ENCODE measurements at places on chromosomes 16 and 17. TPM values are rescaled to one million over a fixed set of nuclear protein-coding genes. Genes with fewer than 3 reads are reported as not detected.

VWA3A gene
- 0.15 TPM for polyA plus RNA-seq

TLCD1 gene
- polyA plus RNA-seq = 9.4 TPM

DNA sequence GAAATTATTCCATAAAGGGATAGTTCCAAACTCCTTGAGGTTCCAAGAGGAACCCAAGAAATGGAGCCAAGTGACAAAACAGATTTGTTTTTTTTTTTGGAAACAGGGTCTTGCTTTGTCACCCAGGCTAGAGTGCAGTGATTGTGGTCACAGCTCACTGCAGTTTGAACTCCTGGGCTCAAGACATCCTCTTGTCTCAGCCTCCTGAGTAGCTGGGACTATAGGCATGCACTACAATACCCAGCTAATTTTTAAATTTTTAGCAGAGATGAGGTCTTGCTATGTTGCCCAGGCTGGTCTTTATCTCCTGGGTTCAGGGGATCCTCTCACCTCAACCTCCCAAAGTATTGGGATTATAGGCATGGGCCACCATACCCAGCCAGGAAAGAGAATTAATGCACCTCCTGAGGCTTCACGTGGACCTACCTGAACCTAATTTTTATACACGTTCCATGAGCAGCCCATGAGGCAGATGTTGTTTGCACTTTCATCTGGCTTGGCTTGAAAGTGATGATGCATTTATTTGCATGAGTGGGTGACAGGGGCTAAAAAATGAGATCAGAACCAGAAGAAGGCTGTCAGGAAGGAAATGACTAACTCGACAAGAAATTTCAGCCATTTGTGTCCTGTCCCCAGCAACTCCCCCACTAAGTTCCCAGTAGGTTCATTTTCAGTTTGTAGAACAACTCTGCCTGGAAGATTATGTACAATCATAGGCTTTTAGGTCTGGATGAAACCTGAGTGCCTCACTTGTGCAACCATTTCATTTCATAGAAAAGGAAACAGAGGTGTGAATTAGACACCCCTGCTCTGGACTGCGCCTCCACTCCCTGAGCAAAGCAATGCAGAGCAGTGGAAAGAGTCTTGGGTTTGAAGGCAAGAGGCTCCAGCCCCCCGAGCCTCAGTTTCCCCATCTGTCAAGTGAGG is 10.3 kb upstream of the IRF8 start:
- H3K4me1 ChIP-seq = peaks cover 20% of the 10 kb centered on the region
- peaks cover 5% of the 10 kb centered on the region for H3K27me3 ChIP-seq
- no peak overlapping the region for H3K4me3 ChIP-seq
- H3K36me3 ChIP-seq = no peaks in the 10 kb centered on the region
- H3K27ac ChIP-seq = no peak overlapping the region

DNA sequence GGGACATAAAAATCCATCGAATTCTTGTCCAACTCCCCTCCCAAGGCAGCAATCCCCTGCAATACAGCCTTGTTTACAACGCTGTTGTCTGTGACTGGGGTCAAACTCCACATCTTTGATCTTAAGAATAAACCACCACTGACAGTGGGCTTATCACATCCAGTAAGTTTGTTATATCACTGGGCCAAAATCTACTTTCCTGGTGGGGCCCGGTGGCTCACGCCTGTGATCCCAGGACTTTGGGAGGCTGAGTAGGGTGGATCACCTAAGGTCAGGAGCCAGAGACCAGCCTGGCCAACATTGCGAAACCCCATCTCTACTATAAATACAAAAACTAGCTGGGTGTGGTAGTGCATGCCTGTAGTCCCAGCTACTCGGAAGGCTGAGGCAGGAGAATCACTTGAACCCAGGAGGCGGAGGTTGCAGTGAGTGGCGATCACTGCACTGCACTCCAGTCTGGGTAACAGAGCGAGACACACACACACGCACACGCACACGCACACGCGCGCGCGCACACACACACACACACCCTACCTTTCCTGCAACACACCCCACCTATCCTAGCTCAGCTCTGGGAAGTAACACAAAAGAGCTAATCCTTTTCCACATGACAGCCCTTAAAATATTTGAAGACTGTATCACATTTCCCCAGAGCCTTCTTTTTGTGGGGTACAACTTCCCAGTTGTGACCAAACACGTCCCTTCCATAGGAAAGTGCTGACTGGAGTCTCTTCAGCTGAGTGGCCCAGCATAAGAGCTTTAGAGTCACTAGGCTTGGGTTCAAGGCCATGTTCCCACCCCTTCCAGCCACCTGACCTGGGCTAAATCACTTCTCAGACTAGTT is 20.9 kb upstream of the ABCC1 start:
- H3K4me1 ChIP-seq = no peaks in the 10 kb centered on the region
- H3K27me3 ChIP-seq = no peaks in the 10 kb centered on the region
- H3K36me3 ChIP-seq = no peaks in the 10 kb centered on the region
- no peak overlapping the region for H3K4me3 ChIP-seq
- H3K27ac ChIP-seq = no peak overlapping the region

GRCh38 chr17:75144816-75145512 is 9.3 kb downstream of the JPT1 start:
- H3K27ac ChIP-seq = no peak overlapping the region
- H3K27me3 ChIP-seq = no peaks in the 10 kb centered on the region
- H3K4me1 ChIP-seq = peaks cover 12% of the 10 kb centered on the region
- no peak overlapping the region for H3K4me3 ChIP-seq

FBXL16 gene
- polyA plus RNA-seq = 3.8 TPM

DNA sequence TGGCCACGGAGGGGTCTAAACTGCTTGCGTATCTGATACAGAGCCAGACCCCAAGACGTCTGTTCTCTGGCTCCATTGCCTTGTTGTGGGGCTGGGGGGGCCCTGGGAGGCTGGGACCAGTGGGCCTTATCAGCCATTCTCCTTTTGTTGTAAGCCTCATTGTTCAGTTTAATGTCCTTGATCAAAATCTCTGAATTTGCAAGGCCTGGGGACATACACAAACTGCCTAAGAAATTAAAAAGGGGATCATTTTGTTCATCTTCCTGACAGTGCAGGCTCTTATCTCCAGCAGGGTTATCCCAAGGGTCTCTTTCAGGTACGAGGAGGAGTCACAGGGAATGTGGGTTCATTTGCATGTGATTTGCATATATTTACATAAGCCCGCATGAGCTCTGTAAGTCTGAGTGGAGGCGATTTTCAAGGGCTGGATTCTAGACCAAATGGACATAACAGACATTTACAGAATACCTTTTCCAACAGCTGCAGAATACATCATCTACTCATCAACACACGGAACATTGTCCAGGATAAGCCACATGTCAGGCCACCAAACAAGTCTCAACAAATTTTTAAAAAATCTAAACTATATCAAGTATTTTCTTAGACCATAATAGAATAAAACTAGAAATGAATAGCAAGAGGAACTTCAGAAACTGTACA is 269.8 kb downstream of the RBFOX1 start:
- H3K4me1 ChIP-seq = no peaks in the 10 kb centered on the region
- no peaks in the 10 kb centered on the region for H3K27me3 ChIP-seq
- no peak overlapping the region for H3K27ac ChIP-seq
- no peak for DNase-seq
- no peaks in the 10 kb centered on the region for H3K36me3 ChIP-seq

All from large intestine (tissue), 12 donors.